CD8-positive, alpha-beta T cell (primary cell): ENCODE measurements at places on chromosomes 13 and 19.

DNA sequence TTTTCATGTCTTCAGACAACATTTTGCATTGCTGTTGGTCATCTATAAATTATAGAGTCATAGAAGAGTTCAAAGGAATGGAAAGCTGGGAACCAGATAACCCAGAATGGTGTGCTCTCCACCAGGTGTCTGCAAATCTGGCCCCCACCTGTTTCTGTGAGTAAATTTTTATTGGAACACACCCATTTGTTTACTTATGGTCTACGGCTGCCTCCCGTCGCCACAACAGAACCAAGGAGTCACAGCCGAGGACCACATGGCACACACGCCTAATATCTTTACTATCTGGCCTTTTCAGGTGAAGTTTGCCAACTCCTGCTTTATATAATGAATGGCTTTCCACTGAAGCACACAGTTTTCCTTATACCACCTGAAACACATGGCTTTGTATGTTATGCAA, 58.2 kb downstream of the EFNB2 start:
- no peak for DNase-seq

GRCh38 chr19:17414097-17414496, 5.8 kb upstream of the MVB12A start:
- no peak for DNase-seq

DNA sequence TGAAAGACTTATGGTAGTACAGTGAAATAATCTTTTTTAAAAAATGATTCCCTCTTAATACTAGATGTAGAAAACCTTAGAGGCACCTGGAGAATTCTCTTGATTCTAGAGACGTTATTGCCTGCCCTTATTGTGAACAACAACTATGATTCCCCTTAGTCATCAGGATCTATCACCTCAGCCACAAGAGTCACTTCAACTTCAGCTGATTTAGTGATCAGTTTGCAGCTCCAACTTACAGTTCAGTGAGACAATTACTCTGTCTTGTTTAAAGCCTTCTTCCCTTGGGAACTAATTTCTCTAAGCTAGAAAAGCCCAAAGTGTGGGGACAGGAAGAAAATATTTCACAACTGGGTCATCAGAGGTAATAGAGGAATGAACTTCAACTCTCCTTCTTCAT, 254.3 kb upstream of the SLITRK1 start:
- peak; percentile 69 for DNase-seq

- no peak for DNase-seq
These were observed 34.9 kb upstream of the HOMER3 start for GRCh38 chr19:18975869-18976268.

- no peak for DNase-seq
These were observed 1.3 kb upstream of the PTBP1 start for GRCh38 chr19:795691-796581.

DNA sequence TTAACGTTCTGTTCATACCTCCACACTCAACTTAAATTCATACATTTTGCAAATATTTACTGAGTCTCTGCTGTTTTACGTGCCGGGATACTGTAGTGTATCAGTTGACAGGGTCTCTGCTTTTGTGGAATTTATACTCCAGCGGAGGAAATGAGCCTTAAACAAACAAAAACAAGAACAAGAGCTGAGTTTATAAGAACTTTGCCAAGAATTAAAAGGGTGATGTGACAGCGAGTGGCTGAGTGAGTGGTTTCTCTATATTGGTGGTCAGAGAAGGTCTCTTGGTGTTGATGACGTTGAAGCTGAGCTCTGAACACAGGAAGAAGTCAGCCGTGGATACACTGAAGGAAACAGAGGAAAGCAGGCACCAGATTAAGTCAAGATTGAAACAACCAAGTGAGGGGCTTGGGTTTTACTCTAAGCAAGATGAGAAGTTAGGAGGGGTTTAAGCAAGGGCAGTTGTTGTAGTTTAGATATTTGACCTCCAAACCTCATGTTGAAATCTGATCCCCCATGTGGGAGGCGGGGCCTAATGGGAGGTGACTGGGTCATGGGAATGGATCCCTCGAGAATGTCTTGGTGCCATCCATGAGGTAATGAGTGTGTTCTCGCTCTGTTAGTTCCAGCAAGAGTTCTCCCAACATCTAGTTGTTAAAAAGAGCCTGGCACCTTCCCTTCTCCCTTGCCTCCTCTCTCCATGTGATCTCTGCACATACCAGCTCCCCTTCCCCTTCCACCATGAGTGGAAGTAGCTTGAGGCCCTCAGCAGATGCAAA, 248.3 kb downstream of the DCLK1 start:
- no peak for DNase-seq

DNA sequence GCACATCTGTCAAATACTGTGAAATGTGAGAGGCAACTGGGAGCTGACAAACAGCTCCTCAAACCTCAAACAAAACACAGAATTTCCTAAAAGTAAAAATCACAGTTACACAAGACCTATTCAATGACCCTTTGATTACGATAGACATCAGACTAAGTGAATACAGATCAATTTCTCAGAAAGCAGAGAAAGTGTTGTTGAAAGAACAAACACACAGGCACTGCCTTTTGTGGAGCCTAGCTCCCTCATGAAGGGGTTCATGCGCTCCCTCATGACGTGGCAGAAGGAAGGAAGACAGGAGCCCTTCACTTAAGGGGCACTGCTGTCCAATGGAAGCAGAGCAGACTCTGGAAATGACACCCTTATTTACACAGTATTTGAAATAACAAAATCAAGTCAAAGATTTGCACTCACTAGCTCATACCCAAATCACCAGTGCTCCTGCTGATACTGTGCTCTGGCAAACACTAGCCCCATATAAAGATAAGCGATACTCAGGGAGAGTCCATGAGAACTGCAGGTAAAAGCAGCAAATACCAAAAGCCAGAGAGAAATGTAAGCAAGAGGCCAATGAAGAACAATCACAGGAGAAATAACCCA, 144.9 kb downstream of the KLF12 start:
- DNase-seq, result no peak

- peak; percentile 61 for DNase-seq
These were observed 3.0 kb downstream of the PPP6R1 start for GRCh38 chr19:55255618-55256423.

- no peak for DNase-seq
These were observed 5.7 kb downstream of the POLR1D start for GRCh38 chr13:27627380-27627779.

GRCh38 chr13:93217721-93218261, 8.8 kb upstream of the GPC6 start:
- no peak for DNase-seq

DNA sequence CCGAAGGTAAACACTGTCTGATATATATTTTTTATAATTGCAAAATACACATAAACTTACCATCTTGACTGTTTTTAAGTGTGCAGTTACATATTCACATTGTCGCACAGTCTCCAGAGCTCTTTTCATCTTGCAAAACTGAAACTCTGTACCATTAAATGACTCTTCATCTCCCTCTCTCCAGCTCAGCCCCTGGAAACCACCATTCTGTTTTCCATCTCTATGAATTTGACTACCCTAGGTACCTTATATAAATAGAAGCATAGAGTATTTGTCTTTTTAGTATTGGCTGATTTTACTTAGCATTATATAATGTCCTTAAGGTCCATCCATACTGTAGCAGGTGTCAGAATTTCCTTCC, 45.8 kb downstream of the LRCH1 start:
- DNase-seq, result no peak

GRCh38 chr13:49995625-49996101, 1.2 kb upstream of the TRIM13 start:
- DNase-seq, result no peak

DNA sequence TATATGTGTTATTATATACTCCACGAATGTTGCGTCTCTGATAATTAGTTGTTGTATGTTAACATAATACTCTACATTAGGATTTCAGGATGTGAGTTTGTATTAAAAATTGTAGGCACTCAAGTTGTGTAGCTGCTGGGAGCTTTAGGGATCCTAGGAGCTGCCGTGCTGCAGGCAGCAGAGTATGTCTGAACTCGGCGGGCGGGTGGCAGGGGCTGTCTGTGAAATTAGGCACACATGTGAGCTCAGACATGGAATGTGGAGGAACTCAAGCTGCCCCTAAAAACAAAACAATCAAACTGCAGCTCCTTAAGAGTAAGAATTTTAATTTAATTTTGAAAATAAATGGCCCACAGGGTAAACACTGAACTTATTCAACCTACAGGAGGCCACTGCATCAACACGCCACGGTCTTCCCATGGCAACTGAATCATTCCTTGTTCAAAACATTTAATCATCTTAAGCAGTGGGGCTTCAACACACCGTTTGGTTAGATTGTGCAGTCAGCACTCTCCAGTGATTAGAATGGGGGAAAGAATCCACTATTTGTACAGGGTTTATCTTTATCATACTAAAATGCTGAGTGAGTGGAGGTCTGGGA, 22.7 kb downstream of the SERTM1 start:
- DNase-seq, result no peak

DNA sequence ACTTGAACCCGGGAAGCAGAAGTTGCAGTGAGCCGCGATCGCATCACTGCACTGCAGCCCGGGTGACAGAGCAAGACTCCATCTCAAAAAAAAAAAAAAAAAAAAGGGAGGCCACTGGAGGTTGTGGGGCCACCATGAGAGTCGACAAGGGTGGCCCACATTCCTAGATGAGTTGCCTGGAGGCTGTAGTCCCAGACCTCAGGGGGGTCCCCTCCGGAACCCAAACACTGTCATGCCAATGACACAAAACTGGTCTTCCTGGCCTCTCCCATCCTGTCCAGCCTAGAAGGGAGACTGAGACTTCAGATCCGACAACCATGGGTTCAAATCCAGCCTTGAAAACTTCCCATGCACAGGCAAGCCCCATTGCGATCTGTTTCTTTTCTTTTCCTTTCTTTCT, 14.7 kb downstream of the SPC24 start:
- no peak for DNase-seq

- DNase-seq, result no peak
These were observed 11.3 kb downstream of the JAK3 start for GRCh38 chr19:17836530-17836929.

DNA sequence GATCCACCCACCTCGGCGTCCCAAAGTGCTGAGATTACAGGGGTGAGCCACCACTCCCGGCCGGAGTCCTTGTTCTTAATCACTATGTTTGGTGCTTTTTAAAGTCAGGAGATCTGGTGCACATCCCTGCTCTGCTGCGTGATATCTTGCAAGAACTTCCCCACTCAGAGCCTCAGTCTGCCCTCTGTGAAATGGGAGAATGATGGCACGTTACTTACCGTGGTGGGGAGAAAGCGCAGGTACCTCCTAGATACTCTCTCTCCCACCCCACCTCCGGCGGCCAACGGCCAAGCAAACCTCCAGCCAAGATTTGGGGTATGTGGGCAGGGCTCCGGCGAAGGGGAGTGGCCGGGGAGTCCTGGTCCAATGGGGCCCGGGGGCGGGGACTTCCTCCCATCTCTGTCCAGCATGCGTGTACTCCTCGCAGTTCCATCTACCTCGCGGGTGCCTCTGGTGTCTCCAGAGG, at the start of gene RYR1:
Gene RYR1, plus strand, starts transcription at position 424 of the 466 bp plus-strand sequence. CDS start 139 bp downstream, outside the sequence.
- DNase-seq, result peak; percentile 39

- DNase-seq, result peak; percentile 37
These were observed 9.1 kb upstream of the POP4 start for GRCh38 chr19:29596885-29597525.

GRCh38 chr19:33344573-33344925, 29.0 kb upstream of the CEBPG start:
- no peak for DNase-seq
